ENCODE measurements at places on chromosomes 3 and 15. TPM values are rescaled to one million over a fixed set of nuclear protein-coding genes. Genes with fewer than 3 reads are reported as not detected.

Gene TEX55
- total RNA-seq, result not detected

- no peak for DNase-seq
Observed at GRCh38 chr15:101500865-101501551, 11.5 kb upstream of the PCSK6 start.

- no peak for DNase-seq
Observed at GRCh38 chr3:52349131-52349530, 33.0 kb downstream of the DNAH1 start.

DNA sequence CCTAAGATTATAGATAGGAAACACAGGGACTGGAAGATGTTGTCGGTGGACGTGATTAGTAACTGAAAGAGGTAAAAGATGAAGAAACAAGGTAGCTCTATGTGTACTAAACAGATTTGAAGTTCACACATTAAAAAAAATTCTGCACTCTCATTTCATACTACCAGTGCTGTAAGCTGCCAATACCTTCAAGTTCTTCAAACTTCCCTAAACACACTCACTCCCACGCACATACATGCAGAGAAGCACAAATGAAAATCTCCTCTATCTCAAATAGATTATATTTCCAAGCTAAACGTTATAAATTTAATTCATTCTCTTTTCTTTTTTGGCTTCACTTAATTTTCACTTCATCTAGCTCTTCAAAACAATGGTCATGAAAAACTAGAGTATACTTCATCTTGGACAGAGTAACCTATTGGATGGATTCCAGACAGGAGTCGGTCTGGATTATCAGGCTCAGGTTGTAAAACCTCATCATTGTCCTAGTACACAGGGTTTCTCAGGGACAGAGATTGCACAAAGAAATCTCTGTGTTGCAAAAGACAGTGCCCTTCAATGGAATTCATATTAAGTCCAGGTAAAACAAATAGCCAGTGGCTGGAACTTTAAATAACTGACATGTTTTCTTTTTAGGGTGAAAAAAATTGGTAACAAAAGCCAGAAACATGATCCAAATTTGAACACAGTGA is 408.1 kb upstream of the ZNF385D start:
- no peak for DNase-seq

DNA sequence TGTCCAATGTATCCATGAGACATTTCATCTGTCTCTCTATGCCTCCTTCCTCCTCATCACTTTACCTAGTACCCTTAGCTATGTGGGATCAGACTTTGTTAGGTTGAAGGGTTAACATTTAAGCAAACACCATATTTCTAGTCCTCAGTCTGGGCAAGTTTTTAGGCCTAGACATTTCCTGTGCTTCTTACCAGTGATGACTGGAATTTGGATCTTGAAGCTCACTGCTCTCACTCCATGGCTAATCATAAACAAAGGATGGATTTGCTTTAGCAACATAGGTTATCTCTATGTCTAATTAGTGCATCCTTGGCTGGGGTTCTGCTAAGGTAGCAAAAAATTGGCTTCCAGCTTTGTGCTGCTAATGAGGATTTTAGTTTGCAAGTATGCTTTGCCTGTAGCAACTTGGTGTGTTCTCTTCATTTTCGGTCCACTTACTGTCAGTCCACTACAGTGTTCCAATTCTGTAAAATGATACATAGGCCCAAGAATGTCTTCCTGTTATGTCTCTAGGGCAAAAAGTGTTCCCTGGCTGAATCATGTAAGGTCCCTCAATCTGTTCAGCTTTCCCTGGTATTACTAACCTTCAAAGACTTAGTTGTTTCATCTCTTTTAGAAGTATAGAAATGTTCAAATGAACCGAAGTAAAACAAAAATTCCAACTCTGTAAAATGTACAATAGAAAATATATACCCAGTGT is 615.4 kb downstream of the CADM2 start:
- no peak for DNase-seq

DNA sequence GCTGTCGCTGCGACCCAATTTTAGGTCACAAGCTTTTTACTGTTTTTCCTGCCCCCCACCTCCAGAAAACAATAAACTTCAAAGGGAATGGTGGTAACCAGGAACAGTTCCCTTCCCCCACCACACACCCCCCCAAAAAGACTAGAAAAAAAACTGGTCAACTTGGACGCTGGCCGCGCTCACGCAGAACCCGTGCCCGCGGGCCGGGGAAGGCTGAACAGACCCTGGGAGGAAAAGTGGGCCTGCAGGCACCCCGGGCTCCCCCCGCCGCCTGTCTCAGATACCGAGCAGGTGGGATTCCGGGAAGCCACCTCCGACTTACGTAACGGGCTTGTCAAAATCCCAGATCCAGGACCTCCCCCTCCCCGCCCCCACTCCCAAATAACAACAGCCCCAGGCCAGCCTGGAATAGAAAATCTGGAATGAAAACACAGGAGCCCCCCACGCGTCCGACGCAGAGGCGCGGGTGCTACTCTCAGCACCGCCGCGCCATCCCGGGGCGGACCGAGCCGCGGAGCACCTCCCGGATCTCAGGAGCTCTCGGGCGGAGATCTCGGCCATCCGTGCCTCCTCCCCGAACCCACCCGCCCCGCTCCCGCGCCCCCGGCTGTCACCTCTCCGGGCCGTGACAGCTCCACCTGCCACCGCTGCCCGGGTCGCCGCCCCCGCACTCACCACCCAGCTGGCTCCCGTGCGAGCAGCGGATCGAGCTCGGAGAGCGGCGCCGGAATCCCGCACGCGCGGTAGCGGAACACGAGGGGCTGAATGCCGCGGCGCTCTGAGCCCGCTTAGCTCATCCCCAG is 557 bp downstream of the DENND4A start:
- no peak for DNase-seq
